ENCODE measurements at places on chromosomes 1 and 21.

GRCh38 chr1:208235356-208235981, 8.7 kb downstream of the PLXNA2 start:
- DNase-seq = no peak

DNA sequence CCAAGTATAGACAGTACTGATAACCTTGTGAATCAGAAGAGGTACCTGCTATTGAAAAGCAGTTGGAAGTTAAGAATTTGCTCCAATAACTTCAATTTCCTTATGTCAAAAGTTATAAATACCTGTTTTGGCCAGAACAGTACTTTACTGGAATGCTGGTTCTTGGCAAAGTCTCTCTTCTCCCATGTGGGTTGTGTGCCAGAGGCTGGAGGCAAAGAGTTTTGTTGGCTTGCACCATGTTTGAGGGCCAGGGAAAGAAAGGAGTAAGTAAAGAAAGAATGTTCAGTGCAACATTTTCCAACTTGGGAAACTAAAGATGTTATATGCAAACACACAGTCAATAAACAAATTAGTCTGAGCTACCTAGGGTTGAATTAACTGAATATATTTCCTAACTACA, 67.0 kb upstream of the DYNLT5 start:
- DNase-seq = no peak

- DNase-seq = peak; percentile 59
Measured at GRCh38 chr1:25148673-25149300, 83.5 kb downstream of the SYF2 start.

GRCh38 chr1:205849619-205850355, at the start of gene PM20D1:
Gene PM20D1, minus strand, starts transcription at chr1:205850132. Its CDS starts 60 bp downstream, at chr1:205850072.
- peak; percentile 92 for DNase-seq

DNA sequence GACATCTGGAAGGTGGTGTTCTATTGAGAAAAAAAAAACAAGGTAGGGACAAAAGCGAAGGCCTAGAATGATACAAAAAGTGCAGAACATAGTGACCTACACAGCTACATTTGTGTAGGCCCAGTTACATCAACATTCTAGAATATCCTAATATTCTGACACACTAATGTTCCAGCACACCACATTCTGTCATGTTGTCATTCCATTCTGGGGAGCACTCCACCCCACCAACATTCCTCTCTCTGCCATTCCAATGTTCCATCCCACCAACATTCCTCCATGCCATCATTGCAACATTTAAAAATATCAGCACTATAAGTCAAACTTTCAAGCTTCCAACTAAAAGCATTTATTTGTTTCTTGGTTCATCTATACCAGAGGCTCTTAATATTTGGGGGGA, 28.5 kb downstream of the COA7 start:
- DNase-seq = no peak

DNA sequence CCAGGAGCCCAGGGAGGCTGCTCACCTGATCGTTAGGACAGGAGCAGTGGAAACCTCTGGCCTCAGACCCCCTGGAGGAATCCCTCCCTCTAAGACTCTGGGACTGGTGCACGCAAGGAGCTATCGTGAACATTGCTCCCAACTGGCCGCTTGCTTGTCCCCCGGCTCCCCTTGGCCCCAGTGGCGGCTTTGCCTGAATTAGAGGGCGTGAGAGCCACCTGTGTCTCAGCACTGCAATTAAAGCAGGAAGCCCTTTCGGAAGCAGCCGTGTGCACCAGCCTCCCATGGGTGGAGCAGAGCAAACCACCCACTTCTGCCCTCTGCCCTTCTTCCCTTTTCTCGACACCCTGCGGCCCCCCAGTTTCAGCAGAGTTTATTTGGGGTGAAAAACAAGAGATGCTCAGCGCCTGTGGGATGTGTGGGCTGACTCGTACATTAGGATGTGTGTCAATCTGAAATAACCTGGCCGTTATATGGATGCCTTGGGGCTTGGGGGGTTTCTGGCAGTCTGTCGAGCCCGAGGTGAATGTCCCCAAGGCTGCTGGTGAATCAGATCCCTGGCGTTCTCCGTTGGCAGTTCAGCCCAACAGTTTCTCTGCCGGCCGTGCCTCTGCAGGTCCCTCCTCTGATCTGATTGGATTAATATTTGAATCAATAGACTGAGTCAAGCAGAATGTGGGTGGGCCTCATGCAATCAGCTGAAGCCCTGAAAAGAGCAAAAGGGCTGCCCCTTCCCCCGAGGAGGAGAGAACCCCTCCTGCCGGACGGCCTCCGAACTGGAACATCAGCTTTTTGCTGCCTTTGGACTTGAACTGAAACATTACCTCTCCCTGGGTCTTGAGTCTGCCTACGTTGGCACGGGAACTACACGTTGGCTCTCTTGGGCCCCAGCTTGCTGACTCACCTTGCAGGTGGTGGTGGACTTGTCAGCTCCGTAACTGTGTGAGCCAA, 7.3 kb upstream of the UMODL1 start:
- peak; percentile 68 for DNase-seq

DNA sequence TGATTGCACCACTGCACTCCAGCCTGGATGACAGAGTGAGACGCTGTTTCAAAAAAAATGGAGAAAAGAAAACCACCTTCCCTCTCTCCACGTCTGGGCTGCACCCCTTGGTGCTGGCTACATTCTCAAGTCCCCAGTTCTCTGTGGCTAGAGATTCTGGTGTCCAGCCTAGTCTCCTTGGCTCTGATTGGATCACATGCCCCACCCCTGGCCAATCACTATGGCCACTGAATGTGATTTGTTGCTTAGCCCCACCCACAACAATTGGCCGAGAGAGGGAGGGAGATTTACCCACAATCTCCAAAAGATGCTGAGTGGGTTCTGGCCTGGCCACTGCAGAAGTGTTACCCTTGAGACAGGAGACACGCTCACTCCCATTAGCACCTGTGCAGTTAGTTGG, 39.4 kb downstream of the FHAD1 start:
- no peak for DNase-seq

GRCh38 chr21:41827951-41828883, 50.9 kb downstream of the PRDM15 start:
- no peak for DNase-seq

DNA sequence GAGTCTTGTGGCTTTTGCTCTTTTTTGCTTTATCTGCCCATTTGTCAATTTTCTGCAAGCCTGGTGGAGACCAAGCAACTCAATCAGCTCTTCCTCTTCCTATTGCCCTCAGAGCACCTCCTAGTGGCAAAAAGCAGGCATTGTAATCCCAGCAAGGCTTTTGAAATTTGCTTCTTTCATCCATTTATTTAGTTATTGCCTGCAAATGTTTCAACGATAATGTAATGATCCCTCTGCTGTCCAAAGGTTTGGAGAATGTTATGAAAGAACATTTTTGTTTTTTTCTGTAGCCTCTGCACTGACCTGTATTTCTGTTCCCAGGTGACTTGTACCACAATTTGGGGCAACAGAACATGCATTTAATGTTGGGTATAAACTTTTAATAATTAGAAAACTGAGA, 127.8 kb downstream of the GABPA start:
- DNase-seq = peak; percentile 32

DNA sequence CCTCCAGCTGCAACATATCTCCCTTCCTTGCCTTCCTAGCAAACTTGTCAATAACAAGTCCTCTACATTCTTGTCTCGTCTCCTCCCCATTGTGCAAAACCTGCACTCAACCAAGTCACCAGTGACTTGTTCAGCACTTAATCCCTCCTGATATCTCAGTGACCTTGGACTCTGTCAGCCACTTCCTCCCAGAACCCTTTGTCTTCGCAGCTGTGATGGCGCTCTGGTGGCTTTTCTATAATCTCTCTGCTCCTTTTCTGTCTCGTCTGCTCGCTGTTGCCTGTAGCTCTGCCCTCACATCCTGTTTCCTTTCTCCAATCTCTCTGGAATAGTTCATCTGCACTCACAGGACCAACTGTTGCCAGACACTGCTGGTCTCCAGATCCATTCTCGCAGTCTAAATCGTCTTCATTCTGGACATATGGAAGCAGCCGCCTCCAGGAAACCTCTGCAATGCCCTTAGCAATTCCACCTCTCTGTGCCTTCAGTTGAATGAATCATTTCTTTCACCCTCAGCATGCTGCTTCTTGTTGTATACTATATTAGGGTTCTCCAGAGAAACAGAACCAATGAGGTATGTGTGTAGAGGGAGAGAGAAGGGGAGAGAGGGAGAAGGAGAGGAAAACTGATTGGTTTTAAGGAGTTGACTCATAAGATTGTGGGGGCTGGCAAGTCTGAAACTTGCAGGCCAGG, 17.4 kb upstream of the IFNAR2 start:
- peak; percentile 29 for DNase-seq

GRCh38 chr1:116916533-116917445, 7.1 kb downstream of the PTGFRN start:
- DNase-seq = no peak

DNA sequence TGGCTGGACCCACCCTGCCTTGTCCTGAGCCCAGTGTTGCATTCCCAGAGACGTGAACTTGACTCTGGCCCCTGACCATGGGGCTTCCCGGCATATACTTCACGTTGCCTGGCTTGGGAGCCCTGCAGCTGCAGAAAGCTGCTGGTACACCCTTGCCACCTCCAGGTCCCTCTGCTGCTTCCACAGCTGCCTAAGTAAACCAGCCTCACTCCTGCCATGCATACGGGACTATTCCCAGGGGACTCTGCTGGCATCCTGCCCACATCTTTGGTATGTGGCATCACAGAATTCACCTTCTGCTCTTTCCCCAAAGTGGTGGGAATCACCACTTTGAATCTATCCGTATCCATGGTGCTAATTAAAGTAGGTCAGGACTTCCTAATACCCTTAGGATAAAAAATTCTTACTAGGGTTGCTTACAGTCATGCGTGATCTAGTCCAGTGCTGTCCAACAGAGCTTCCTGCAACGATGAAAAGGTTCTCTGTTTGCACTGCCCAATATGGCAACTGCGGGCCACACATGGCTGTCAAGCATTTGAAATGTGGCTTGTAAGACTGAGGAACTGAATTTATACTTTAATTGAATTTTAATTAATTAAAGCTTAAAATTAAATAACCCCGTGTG, 203.0 kb downstream of the GRIK3 start:
- no peak for DNase-seq

GRCh38 chr1:51378871-51379270, 48.5 kb upstream of the TTC39A start:
- DNase-seq = no peak

- peak; percentile 26 for DNase-seq
Measured at GRCh38 chr1:186301448-186301847, 73.6 kb downstream of the TPR start.

GRCh38 chr1:52926864-52927211, 238 bp upstream of the SCP2 start:
- no peak for DNase-seq

DNA sequence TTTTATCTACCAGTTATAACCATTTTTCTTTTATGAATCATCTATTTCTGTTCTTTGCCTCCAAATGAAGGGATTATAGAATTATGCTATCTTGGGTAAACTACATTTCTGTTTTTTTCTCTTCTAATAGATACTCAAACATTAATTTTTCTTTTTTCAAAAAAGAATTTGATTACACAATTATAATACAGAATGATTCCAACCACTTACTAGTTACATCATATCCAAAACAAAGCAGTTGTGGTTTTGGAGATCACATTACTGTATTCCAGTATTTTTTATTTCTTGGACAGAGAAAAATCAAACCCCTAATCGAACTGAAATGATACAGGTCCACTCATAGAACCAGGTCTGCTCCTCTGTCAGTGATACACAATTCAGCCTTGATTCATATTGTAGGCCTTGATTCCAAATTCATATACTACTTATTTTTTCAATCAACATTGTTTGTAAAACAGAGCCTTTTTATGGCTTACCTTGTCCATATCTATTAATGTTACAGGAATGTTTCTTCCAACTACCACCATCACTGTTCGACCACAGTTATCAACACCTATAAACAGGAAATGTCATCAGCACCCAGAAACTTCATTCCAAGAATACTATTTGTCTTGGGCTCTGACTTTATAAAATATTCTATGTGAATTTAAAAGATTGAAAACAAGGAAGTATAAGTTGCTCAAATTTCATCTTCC, 43.2 kb downstream of the GDAP2 start:
- DNase-seq = no peak

- DNase-seq = no peak
Measured at GRCh38 chr1:70947835-70948234, 99.8 kb downstream of the PTGER3 start.

- no peak for DNase-seq
Measured at GRCh38 chr1:51310871-51311613, 19.3 kb downstream of the TTC39A start.

GRCh38 chr1:40270152-40270834, 12.3 kb downstream of the ZMPSTE24 start:
- DNase-seq = no peak

- DNase-seq = peak; percentile 20
Measured at GRCh38 chr1:151511636-151512215, 539 bp downstream of the CGN start.

GRCh38 chr21:17462276-17462981, 50.4 kb upstream of the CXADR start:
- DNase-seq = no peak

DNA sequence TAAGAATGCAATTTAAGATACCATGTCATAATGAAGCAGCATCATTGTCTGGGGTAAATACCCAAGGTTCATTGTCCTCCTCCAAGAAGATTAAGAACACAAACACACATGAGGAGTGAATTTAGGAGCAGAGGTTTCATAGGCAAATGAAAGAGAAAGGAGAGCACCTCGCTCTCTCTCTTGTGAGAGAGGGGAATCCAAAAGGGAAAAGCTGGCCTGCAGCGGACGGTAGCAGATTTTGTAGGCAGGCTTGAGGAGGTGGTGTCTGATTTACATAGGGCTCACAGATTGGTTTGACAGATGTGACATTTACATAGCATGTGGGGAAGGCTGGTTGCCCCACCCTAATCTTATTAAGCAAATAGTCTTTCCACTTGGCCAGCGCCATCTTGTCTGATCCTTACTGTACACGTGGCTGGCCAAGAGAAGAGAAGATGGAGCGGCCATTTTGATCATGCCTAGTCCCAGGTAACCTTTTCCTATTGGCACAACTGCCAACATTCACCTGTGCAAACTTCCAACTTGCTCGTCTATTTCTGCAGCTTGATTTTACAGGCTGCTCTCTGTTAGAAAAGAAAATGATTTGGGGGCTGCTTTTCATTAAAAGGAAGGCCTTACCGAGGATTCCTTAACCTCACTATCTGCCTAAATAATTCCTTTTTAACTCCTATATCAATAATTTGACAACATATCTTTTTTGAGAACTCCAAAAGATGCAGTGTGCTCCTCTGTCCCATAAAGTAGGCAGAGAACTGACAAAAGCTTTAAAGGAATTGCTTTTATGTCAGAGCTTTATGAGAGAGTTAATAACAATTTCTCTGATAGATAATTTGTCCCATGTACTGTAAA, 16.0 kb upstream of the LRRC7 start:
- DNase-seq = no peak

DNA sequence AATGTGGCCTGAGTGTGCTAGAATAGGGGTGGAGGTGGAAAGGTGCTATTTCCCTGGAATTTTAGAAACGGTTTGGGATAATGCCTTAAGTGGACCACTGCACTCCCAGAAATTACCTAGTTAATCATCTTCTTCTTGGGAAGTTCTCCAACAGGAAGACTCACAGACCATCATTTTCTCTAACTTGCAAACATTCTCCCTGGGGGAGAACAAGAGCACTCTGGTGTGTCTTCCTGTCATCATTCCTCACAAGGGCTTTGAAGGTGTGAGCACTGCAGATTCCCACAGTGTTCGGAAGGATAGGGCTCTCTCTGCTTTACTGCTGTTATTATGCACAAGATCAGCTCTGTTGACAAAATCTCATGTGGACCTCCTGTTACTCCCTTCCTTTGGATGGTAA, 54.9 kb upstream of the TSPAN2 start:
- no peak for DNase-seq
